ENCODE measurements at places on chromosomes 3 and 15.

DNA sequence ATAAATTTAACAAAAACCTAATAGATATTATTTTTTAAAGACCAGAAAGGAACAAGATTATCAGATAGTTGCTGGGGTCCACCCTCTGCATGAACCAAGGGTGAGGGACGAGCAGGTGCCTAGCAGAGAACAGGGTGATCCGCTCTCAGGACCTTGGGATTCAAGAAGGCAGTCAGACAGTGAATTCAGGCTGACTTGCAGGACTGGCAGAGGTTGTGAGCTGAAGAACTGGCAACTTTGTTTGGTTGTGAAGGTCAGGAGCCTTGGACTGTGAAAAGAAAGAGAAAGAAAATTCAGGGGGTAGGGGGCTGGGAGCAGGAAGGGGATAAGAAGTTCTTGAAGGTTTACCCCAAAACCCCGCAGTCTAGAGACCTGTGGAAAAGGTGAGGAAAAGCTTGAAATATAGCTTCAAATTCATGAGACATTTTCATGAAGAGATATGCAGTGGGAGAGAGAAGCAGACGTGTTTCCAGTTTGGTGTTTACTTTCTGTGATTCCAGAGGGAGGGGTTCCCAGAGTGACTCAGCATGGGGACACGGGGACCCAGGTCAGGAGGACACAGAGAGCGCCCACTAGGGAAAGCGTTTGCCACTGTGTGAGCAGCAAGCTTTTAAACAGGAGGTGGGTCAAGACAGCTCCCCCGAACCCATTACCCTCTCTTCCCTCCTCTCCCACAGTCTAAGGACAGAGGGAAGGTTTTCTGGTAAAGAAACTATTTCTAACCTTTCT, 217.2 kb upstream of the UMPS start:
- no peak for DNase-seq

- DNase-seq = no peak
Observed at GRCh38 chr15:45855210-45855906, 220.5 kb downstream of the SQOR start.

- no peak for DNase-seq
Observed at GRCh38 chr3:114671741-114672510, 378.1 kb downstream of the TIGIT start.

DNA sequence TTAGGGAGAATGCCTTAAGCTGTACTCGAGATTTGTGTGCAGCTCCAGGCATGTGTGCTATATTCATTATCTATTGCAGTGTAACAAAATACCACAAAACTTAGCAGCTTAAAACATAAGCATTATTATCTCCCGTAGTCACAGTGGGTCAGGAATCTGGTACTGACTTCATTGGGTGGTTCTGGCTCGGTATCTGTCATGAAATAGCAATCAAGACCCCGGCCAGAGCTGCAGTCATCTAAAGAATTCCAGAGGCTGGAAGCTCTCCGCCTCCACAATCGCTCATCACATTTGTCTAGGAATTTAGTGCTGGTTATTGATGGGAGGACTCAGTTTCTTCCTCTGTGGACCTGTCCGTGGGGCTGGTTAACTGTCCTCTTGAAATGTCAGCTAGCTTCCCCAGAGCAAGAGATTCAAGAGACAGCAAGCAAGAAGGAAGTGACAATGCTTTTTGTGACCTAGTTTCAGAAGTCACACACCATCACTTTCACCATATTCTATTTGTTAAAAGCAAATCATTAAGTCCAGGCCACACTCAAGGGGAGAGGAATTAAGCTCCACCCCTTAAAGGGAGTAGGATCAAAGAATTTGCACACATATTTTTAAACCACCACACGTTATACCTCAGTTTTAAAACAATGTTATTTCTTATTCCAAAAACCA, 76.1 kb downstream of the TOP2B start:
- DNase-seq = no peak

DNA sequence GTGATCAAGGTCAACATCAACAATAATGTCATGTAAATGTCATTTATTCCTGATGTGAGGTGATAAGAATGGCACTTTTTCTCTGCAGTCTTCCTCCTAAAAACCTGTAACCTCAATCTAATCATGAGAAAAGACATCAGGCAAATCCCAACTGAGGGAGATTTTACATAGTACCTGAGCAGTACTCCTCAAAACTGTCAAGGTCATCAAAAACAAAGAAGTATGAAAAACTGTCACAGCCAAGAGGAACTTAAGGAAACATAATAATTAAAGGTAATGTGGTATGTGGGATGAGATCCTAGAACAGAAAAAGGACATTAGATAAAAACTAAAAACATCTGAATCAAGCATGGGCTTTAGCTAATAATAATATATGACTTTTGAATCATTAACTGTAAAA, 140.9 kb upstream of the GRM7 start:
- DNase-seq = no peak

- no peak for DNase-seq
Observed at GRCh38 chr15:68177742-68178141, 27.4 kb downstream of the CALML4 start.

DNA sequence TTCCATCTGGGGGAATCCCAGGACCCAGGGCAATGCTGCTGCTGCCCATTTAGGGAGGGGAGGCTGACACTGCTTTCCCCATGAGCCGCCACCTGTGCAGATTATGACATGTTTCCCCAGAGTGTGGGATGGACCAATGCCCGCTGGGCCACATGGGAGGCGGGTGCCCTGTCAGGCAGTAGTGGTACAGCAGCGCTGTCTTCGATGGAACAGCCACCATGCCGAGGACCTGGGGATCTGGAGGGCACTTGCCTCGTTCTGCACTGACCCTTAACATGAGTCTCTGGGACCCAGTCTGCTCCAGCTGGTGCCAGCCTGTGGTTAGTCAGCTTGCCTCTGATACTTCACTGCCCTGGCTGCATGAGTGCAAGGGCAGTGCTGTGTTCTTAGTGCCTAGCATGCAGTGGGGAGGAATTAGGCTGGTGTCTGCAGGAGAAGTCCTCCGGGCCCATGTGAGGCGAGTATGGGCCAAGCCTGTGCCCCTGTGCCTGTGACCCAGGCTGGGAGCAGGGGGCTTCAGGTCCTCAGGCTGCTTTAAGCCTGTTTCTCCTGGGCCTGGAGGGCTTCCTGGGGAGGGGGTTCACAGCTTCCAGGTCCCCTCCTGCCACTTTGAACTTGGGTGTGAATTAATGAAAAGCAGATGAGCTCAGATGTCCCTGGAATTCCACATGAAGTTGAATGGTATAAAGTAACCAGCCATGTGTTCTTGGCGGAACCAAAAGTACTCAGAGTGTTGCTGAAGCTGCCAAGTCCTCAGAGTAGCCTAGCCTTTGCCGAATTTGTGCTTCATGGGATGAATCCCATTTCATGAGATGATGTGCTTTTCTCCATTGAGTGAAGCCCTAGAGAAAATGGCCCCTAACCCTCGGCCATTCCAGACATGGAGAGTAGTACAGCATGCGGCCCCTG, 22.9 kb downstream of the KLF13 start:
- no peak for DNase-seq

DNA sequence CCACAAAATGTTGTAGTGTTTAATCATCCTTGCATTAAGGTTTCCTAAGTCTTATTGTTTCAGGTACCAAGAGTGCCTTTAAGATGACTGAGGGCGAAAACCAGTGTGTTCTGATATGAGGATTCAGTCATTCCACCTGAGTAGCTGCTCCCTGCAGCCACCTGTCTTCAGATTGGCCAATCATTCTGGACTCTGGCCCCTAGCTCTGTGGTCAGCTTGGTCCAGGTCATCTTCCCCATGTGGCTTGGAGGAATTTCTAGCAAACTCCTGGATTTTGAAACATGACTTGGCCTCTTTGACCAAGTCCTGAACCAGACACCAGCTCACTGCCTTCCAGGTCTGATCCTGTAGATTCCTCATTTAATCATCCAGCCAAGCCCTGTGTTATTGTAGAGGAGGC, 7.8 kb upstream of the SLC7A14 start:
- DNase-seq = no peak

DNA sequence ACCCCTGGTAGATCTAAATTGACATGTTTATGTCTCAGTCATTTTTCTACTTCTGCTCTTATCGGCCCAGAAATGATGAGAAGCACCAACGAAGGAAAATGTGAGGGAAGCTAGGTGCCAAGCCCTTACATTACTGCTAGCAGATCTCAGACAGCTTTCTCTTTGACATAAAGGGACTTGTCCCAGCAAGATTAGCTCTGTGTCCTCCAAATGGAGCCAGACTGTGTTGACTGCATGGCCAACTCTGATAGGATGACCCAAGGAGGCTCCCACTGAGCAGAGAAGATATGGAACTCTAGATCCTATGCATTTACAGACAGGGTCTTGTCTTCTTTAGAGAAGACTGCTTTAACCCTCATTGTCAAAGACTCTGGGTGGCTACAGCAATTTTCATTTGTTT, 2.8 kb upstream of the MCTP2 start:
- DNase-seq = no peak

DNA sequence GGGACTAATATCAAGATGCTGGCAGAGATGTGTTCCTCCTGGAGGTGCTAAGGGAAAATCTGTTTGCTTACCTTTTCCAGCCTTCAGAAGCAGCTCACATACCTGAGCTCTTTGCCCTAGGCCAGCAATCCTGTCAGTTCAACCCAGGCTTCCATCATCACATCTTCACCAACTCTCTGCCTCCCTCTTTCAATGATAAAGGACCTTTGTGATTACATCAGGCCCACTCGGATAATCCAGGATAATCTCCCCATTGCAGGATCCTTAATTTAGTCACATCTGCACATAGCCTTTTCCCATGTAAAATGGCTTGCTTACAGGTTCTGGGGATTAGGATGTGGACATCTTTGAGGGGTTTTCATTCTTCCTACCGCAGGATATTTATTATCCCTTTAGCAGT, 58.3 kb downstream of the NSUN3 start:
- DNase-seq = no peak

DNA sequence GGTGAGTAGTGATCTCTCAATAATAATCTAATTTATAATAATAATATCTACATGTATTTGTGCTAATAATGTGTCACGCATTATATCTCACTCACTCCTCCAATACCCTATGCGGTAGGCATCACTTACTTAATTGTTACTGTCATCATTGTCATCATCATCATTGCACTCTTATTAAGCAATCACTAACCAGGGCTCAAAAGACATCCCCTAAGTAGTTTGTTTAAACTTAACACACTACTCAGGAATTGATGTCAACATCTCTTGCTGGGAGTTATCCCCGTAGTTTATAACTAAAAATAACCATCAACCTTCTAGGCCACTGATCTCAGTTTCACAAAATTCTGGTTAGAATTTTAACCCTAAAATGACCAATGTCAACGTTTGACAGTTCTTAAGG, 56.8 kb upstream of the ICE2 start:
- DNase-seq = no peak

DNA sequence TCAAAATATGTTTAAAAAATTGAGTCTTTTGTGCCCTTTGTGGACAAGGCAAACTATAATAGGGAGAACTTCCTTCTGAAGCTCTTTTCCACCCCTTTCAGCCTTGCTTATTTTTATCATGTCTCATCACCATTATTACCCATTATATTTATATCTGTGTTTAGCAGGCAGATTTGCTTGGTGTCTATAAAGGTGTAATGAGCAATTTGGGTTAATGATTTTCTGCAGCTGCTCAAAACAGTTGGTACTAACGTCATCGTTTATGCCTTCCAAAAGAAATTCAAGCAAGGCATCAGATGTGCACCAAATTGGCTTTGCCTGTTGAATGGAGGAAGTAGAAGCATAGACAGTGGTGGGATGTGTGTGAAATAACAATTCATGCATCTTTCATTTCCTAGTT, 483.7 kb upstream of the SGO1 start:
- DNase-seq = no peak

DNA sequence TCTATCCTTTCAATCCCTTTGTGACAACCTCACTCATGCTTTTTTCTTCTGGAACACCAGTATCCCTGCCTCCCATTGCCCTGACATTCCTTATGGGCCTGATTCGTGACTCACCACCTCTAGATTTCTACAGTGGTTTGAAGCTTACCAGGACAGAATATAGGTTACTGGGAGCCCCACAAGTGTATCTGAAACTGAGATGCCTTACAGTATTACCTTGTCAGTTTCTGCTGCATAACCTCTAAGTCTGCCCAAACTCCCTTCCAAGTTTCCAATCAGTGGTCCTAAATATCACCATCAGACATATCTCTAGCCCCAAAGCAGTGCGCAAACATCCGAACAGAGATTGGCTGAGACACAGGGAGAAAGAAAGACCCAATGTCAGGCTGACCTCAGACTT, 5.6 kb downstream of the CPB1 start:
- no peak for DNase-seq

DNA sequence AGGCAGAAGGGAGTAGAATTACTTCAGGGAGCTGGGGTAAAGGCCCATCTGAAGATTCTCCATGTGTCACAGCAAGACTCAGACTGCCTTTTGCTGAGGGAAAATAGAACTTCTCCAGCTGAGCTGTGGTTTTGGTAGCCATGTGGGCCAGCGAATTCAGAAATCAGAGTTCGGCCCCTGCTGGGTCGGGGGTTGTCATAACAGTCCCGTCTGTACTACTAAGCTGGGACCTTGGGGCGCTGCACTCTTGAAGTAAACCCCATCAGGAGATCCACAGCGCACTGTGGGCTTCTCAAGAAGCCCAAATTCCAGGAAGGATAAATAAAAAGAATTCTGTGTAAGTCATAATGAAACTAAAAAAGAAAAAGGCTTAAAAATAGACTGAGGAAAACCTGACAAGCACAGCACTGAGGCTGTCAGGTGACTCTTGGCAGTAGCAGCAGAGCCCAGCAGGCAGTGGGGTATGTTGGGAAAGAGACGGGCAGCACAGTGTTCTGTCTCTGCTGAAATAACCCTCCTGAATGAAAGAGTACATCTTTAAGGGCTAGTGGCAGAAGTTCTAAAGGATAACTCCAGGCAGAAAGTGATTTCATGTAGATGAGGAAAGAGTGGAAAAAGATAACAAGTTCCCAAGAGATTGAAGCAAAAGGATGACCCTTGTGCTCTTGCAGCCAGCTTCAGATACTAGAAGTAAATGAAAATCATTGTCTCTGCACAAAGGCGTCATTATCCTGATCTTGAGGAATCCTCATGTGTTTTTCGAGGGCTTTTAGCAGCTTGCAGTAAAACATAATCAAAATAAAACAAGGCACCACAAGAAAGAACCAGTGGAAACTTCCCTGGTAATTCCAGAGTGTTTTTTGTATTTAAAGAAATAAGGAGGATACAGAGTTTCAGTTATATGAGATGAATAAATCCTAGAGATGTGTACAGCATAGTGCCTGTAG, 74.5 kb downstream of the RAB7A start:
- DNase-seq = peak; percentile 40

DNA sequence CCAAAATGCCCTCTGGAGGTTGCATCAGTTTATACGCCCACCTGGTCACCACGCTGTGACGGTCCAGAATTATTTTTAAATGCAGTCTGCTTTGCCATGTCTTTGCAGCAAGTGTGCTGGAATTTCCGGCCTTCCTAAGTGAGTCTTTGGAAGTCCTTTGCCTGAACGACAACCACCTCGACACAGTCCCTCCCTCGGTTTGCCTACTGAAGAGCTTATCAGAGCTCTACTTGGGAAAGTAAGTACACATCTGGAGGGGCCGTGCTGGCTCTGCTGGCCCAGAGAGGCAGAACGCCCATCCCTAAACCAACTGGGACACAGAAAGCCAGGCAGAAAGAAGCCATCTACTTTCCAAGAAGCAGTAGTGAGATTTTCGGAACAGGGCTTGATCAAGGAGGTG, 101.8 kb downstream of the LRRK1 start:
- no peak for DNase-seq
